ENCODE measurements at places on chromosomes 3 and 15.

DNA sequence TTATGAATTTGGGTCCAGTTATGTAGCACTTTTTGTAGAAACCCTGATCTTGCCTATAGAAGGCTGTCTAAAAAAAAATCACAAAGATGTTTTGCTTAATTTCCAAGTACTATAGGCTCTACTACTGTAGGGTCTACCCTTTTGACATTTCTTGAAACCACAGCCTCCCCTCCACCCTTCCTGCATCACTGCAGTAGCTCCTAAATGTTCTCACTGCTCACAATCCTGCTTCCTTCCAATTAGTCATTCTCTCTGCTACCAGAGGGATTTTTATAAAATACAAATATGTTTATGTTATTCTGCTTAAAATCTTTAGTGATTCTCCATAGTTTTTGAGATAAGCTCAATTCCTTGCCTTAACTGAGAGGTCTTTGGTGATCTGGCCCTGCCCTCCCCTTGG, 114.0 kb downstream of the CYP19A1 start:
- no peak for DNase-seq

GRCh38 chr3:32045091-32045915, 61.1 kb upstream of the GPD1L start:
- DNase-seq = no peak

DNA sequence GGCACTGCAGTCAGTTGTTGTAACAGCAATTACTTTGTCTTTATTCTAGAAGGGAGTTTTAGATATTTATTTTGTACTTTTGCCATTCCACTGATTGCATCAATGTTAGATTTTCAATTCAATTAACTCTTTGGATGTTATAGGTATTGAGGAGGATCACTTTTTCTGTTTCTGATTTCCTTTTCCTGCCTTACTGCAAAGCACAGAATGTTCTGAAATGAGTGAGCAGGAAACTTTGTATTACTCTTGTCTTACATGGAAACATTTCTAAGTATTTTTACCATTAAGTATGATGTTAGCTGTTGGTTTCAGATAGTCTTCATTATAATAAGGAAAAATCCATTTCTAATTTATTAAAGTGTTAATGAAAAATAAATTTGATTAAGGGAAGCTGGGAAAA, 80.5 kb downstream of the OSBPL10 start:
- no peak for DNase-seq

- DNase-seq = no peak
Measured at GRCh38 chr3:18405141-18405540, 20.0 kb downstream of the SATB1 start.

GRCh38 chr3:12356175-12356574, 67.3 kb downstream of the PPARG start:
- no peak for DNase-seq

GRCh38 chr15:72785432-72785831, 1.9 kb upstream of the ADPGK start:
- DNase-seq = peak; percentile 37

DNA sequence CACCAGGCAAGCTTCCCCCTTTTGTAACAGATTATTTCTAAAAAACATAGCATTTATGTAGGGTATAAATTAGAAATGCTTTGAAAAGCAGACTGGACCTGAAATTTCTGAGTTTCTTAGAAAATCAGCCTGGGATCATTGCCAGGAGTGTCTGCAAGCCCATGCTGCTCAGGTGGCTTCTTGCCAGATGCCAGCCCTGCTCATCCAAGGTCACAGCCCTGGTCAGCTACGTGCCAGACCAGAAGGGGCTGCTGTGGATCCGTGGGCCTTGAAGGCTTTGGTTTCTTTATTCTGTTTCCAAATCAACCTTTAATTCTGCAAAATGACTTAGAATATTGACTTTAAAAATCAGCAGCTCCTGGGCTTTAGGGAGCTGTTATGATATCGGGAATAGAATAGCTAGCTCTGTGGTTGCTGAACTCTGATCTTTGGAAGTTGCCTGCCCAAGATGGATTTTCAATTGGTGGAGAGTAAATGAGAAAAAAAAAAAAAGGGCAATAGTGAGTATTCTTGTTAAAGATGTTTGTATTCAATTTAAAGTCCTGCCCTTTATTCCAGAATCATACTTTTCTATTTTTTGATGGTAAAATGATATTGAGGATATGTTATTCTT, 370.1 kb upstream of the ONECUT1 start:
- DNase-seq = no peak

DNA sequence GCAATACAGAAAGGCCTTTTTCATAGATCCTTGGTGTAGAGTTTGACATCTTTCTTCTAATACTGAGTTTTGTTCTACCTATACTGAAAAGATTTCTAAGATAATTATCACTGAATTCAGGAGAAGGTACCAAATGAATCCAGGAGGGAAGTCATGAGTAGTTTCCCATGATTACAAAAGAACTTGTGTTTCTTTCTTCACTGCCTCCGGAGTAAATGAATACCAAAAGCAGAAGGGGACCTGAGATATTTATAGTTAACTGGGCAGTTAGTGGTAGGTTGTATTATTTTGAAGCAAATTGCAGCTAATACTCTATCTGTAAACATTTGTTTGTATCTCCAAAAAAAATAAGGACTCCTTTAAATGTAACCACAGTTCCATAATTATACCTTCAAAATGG, 175.4 kb downstream of the SUCNR1 start:
- DNase-seq = no peak

DNA sequence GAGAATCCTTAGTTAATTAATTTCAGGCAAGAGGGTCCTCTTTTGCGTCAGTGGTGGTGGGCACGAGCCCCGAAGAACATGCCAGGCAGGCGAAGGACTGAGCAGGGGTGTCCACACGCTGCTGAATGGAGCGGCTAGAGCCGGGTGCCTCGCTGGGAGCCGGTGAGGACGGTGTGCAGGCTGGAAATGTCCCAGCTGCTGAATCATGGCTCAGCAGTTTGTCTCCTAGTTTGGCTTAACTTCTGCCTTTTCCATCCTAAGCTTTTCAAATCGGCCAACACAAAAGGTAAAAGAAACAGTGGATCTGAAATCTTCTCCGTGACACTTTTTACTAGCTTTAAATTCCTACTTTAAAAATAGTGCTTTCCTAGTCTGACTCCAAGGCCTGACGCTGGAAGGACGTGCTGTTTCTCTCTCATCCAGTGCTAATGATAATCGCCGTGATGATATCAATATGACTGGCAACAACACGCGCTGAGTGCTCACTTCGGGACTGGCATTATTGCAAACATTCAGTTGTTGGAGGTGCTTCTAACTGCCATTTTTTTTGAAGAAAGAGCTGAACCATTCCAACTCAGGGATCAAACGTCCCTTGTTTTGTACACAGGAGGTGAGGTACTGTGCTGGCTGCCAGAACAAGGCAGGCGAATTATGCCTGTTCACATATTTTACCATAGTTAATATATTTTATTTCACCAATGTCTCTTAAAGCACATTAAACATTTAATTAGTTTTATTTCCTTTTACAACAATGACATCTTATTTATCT, 19.8 kb downstream of the PCSK6 start:
- no peak for DNase-seq

DNA sequence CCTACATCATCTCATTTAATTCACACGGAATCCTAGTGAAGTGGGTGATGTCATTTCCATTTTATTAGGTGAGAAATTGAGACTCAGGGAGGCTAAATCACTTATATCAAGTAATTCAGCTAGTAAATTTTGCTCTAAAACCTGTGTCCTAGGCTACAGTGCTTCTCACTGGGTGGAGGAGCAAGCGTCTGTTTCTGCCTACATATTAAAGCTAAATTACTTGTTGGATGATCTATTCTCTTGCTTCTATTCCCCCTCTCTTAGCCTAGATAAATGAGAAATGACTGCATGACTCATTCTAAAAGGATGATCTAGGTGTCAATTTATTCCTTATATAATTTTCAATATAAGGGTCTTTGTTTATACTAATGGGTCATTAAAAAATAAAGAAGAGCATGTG, 37.8 kb upstream of the RBP1 start:
- no peak for DNase-seq

GRCh38 chr3:132592216-132592615, 4.9 kb upstream of the ACKR4 start:
- no peak for DNase-seq

DNA sequence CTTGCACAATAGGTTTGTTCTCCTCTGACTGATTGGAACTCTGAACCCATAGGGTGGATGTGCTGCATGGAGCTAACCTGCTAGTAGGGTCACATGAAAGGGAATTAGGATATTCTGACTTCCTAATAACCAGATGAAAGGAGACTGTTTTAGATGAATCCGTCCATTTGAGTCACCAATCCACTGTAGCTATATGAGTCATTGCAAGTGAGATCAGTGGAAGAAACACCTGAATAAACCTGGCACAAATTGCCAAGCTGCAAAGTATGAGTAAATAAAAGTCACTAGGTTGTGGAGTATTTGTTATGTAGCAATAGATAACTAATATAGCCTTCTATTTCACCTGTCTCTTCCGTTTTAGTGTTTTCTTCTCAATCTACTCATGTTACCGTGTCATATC, 584.4 kb downstream of the PDCD6IP start:
- no peak for DNase-seq

DNA sequence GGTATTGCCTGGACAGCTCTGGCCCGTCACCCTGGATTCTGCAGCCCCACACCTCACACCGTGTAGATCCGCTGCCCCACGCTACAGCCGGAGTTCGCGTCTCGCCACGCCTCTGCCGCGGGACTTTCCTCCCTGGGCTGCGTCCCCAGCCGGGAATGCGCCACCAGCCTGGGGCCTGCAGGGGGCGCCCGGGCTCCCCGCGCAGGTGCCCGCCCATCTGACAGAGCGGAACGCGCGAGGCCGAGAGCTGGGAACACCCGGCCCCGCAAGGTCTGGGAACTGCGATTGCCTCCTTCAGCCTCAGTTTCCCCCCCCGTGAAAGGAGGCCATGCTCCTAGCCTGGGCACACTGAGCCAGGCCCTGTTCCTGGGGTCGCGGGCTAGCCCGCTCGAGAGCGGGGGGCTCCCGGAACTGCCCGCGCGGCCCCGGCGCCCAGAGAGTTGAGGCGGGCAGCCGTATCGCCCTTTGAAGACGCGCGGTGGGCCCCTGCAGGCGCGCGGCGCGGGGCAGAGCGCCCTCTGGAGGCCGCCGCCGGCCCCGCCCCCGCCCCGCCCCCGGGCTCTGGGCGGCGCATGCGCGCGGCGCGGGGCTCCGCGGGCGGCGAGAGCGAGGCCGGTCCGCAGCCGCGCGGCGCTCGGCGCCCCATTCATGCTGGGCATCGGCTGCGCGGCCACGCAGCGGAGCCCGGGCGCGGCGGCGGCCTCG, at the start of gene PLXNA1:
Gene PLXNA1, plus strand, starts transcription at position 645 of the 705 bp plus-strand sequence. CDS start 5,479 bp downstream, outside the sequence.
- peak; percentile 61 for DNase-seq

DNA sequence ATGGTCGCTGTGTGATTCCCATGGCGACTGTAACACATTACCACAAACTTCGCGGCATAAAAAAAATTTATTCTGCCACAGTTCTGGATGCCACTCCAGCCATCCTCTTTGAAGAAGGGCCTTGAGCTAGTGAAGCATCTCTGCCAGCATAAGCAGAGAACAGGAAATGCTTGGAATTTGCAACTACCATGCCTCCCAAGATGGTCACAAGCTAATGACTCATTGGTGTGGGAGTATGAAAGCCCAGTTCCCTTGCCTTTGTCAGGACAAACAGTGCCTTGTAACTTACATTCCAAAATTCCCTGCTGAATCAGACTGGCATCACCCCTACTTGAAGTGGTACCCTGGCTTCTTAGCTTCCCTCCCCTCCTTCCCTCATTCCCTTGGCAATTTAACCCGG, 129.7 kb downstream of the PROS1 start:
- no peak for DNase-seq

Measured in stimulated activated CD8-positive, alpha-beta memory T cell treated with anti-CD3 and anti-CD28 coated beads, Interleukin-7, amount 100 ng/mL, for 24 hours (primary cell).